Astrocyte of the cerebellum (primary cell): ENCODE measurements at places on chromosomes 1 and 21.
A peak's percentile ranks its signal among the peaks of the same experiment; 100 is the strongest.

DNA sequence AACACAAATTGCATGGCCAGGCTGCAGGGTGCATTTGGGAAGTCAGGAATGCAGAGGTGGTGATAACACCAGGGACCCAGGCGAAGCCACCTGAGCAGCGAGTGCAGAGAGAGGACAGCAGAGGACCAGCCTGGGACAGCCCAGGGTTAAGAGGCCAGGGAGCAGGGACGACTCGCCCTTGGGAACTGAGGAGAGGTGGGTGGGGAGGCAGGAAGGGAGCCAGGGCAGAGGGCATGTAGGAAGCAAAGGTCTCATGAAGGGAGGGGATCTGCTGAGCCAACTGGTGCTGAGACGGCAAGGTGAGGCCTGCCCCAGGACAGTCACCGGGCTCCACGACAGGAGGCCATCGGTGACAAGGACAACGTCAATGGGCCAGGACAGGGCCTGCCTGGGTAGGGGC is 16.4 kb downstream of the KIF17 start:
- no peak for DNase-seq

DNA sequence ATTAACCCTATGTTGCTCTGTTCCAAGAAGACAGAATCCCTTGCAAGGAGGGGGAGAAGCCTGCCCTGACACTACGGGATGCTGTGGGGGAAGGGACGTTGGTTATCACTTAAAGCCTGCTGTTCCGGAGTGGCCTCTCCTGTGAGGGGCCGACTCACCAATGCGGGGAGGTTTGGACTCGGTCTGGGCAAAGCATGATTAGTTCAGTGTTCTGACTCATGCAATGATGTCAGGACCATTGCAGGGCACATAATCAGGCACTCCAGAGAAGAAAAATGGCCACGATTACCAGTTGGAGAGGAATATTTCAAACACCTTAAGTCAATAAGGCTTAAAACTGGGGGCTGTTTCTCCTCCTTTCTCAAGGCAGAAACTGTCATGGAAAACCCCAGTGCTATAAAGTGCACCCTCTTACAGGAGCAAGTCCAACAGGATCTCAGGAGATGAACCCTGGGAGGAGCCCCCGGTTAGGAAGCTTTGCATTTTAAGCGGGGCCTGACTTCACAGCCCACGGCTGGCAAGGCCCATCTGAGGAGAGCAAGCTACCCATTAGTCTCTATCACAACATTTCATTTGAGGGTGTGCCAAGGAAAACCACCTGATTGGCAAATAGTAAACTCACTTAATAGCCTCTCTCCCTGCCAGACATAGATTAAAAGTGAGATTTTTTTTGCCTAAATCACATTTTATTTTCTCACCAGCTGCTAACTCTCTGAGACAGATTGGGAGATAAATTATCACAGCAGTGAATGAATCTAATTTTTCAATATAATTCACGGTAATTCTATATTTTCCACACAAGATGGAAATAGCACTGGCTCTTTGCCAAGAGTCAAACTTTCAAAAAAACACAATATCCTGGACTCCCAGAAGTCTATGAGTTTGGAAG is 202.5 kb downstream of the C1orf94 start:
- no peak for DNase-seq

DNA sequence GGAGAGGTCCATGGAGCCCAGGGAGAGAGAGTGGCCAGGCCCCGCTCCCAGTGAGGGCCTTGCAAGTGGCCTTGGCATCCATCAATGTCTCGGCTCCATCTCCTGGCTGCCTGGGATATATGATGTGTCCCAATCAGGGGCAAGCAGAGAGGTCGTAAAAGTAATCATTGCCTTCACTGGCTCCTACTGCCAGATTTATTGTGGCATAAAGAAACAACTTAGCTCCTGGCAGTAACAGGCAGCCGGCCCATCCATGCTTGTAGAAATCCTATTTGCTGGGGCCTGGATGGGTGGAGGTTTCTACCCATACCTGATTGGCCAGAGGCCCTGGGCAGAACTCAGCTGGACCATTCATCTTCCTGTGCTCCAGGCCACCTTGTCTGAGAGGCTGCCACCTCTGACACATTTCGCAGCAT is 272.6 kb downstream of the MATN1 start:
- DNase-seq = no peak

- no peak for DNase-seq
Measured at GRCh38 chr1:38296047-38296446, 249.5 kb upstream of the POU3F1 start.

DNA sequence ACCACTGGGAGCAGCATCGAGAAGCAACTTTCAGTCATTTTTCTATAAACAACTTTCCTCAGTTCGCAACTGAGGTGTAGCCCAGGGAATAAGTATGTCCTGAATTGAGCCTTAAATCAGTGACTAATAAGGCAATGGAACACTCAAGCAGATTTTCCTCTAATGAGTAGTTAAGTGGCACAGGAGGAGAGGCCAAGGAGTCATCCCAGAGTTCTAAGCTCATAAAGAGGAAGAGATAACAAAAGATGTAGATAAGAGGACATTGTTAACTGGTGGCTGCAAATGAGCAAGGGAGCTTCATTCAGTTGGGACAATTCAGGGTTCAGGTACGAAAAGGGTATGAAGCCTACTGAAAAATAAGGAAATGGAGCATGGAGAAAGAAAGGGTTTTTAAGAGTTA is 64.5 kb downstream of the LRRC40 start:
- DNase-seq = no peak

DNA sequence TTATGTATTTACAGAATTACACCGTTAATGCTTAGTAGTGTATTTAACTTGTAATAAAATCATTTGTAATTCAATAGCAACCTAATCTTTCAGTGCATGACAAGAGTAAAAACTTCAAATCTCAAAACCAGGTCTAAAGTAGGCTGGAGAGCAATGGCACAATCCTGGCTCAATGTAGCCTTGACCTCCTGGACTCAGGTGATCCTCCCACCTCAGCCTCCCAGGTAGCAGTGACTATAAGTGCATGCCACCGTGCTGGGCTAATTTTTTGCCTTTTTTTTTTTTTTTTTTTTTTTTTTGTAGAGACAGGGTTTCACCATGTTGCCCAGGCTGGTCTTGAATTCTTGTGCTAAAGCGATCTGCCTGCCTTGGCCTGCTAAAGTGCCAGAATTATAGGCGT is 11.3 kb downstream of the IPP start:
- no peak for DNase-seq

DNA sequence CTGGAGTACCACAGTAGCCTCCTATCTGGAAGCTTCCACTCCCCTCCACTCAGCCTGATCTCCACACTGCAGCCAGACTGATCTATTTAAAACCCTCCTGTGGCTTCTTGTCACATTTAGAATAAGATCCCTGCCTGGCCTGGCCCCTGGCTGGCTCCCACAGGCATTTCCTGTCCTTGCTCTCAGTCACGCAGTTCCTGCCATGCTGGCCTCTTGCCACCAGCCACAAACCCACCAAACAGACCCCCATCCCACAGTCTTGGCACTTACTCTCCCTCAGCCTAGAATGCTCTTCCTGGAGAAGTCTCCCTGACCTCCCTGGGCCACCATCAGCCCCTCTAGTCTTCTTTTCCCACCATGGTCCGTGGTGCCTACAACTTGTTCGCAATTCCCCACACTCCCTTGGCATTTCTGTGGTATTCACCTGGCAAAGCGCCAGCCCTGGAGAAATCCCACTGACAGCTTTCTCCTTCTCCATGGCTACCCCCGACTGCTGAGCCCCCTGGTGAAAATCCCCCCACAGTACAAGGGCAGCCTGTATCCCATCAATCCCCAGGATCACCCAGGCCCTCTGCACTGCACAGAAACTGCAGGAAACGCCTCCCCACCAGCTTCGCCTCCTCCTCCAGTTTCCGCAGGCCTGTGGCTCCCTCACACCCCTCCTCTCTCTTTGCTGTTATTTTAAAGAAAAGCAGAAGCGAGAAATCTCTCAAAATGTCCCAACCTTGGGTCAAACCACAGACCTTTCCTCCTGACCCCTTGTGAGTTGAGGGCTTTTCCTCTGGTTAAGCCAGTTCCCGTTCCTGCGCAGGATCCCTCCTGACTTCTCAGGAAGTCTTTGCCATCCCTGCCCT is 94.5 kb downstream of the SYT2 start:
- peak; percentile 79 for DNase-seq

- DNase-seq = no peak
Measured at GRCh38 chr1:44654621-44655187, 19.6 kb downstream of the TMEM53 start.

DNA sequence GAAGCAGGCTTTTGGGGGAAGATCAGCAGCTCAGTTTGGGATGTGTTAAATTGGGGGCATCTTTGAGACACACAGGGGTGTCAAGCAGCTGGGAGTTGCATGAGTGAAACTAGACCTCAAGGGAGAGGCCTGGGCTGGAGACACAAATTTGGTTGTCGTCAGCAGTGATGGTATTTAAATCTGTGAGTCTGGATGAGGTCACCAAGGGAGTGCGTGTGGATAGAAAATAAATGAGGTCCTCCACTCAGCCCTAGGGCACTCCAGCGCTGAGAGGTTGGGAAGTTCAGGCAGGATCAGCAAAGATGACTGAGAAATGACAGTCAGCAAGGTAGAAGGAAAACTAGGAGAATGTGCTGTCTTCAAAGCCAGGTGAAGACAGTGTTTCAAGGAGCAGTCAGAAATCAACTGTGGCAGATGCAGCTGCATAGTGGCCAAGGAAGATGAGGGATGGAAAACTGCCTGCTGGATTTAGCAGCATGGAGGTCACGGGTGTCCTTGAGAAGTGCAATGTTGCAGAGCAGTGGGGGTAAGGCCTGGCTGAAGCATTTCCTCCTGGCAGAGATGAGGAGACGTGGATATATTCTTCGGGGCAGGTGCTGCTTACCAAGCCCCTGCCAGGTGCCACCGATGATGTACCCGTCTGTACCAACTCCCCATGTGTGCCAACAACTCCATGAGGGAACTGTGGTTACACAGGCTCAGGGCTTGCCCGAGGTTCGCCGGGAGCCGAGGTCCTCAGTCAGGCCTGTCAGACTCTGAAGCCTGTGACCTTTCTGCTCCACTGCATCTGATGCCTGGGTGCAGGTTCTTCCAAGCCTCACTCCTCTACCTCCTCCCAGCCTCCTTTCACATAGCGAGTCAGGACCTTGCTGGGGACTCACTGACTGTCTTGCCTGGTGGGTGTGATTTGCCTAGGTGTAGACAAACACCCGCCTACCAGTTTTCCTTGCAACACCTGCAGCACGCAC is 11.3 kb downstream of the MAP7D1 start:
- no peak for DNase-seq

DNA sequence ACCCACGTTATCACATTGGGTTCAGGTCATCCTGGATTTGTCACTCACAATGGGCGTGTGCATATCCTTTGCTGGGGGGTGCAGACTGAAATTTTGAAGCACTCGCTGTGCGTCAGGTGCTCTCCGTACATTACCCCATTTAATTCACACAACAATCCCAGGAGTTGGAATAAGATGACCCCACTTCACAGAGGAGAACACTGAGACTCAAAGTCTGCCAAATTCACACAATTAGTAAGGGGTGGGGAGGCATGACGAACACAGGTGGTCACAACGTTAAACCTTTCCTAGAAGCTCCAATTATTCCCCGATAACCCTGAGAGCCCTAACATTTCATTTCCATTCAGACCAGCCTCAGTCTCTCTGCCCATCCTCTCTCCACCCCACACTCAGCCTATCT is 3.8 kb upstream of the S100A2 start:
- DNase-seq = no peak

- peak; percentile 96 for DNase-seq
Measured at GRCh38 chr21:38349111-38349746, 92.4 kb downstream of the KCNJ15 start.

DNA sequence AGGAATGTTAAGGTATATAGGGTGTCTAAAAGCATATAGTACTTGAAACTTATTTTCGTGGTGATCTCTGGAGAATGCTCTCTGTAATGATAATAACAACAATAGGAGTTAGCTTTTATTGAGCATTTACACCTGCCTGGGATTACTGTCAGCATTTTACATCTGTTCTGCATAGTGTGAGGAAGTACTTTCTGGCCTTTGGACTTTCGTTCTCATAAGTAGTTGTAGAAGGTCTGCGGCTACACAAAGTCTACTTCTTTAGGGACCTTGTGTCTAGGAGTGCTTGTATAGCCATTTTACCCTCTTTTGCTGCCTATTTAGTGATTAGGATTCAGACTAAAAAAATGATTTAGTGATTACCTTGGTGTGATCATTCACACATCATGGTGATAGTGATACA is 103.6 kb upstream of the GPR52 start:
- DNase-seq = no peak

DNA sequence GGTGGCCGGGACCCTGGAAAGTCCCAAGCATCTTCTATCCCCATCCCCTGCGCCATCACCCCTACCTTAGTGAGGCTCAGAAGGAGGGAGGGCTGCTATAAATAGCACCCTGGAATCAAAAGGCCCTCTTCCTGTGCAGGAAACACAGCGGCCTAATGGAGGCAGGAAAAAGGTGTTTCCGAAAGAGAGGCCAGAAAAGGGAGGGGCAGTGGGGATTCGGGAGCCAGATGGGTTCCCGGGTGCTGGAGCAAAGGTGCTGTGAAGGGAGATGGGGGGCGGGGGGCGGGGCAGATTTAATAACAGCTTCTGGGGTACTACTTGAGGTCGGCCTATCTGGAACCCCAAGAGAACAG is 16.6 kb downstream of the NAV1 start:
- no peak for DNase-seq

DNA sequence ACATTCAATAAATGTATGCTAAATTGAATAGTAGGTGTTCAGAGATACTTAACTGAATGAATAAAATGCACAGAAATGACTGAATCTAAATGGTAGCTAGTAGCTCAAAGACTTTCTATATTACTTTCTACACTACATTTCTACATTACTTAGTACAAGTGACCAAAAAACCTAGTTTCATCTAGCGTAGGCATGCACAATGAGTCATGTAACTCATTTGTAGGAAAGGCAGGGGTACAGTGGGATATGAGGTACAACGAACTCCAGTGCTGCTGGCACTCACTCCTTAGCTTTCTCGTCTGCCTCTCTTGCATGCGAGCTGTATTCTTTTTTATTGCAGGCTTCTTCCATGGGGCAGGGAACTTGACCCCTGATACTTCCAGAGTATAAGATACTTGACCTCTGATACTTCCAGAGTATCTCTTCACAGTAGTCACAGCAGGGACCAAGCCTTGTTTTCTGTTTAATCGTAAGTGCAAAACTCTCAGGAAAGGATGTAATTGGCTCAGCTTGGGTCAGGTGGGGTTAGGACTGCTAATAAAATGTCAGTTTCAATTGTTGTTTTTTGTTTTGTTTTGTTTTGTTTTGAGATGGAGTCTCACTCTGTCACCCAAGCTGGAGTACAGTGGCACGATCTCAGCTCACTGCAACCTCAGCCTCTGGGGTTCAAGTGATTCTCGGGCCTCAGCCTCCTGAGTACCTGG is 4.9 kb upstream of the ATP2B4 start:
- DNase-seq = no peak
